ENCODE measurements at places on chromosomes 3 and 15.

GRCh38 chr15:84638103-84638502, 16.0 kb downstream of the WDR73 start:
- DNase-seq = peak; percentile 74

DNA sequence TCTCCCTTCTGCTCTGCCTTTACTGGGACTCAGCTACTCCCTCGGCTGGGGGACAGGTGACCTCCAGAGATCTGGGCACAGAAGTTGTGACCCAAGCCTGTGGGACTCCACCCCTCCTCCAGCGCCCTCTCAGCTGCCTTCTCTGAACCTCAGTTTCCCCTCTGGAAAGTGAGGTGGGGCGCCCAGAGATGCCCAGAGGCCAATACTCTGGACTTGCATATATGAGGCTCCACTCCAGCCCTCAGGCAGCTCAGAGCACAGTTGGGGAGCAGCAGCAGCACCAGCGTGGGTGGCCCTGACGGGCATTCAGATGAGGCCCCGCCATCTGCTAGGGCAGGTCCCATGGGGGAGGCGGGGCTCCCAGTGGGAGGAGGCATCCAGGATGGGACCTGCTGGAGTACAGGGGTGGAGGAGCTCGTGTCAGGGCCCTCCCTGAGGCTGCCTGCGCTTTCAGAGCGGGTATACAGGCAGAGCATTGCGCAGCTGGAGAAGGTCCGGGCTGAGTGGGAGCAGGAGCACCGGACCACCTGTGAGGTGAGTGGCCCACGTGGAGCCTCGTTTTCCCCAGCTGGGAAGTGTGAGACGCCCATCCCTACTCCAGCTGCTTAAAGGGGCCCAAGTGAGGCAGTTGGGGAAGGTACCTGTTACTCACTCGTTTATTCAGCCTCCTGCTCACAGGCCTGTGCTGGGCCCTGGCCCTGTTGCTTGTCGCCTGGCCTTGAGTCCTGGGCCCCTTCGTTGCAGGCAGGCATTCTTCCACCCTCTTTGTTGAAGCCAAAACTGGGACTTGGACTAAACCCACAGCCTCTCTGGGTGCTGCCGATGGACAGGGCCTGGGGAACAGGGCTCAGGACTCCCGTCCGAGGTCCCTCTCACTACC, 35.4 kb downstream of the PSTPIP1 start:
- no peak for DNase-seq

DNA sequence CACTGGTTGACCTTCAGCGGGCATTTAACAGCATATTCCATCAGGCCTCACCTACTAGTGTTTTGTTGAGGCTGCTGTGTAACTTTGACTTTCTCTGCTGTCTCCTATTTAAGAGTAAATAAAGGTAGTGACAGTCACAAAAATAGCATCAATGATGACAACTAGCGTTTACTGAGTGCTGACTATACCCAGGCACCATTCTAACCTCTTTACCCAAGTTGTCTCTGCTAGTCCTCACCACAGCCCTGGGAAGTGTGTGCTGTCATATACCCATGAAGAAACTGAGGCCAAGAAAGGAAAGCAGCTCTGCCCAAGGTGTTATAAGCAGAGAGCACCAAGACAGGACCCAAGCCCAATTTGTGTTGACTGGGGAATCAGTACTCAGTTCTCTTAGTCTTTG, 286.4 kb upstream of the CTDSPL start:
- DNase-seq = no peak

GRCh38 chr3:64184621-64185020, 40.6 kb downstream of the PRICKLE2 start:
- no peak for DNase-seq

DNA sequence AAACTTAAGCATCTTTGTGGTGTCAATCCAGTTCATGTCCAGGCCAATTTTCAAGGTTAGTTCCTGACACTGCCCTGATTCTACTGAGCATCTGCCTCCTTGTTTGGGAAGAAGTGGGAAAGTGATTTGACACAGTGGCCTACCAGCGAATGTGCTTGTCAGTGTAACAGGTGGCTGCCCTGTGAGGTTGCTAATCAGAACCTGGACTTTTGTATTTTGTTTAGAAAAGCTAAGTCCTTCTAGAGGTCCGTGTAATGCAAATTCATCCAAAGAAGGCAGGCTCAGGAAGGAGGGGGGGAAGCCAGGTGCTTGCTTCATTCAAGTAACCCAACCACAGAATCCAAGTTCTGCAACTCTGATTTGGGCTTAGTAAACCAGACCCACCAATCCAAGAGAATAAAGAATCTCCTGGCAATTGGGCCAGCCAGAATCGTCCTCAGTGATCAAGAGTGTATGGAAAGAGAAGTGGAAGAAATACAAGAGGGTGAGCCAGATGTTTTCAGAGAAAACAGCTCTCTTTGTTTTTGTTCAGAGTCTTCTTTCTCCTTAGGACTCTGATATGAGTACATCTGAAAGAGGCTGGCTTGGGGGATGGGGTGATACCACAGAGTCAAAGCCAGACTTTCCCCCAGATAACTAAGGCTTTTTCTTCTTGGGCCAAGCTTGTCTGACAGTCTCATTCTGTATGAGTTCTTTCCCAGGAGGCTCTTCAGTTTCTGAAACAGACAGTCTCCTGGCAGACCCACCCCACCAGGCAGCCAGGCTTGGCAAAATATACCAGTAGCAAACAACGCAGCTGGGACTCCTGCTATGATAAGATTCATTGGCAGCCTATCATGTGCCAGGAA, 508.9 kb upstream of the TBL1XR1 start:
- DNase-seq = no peak

DNA sequence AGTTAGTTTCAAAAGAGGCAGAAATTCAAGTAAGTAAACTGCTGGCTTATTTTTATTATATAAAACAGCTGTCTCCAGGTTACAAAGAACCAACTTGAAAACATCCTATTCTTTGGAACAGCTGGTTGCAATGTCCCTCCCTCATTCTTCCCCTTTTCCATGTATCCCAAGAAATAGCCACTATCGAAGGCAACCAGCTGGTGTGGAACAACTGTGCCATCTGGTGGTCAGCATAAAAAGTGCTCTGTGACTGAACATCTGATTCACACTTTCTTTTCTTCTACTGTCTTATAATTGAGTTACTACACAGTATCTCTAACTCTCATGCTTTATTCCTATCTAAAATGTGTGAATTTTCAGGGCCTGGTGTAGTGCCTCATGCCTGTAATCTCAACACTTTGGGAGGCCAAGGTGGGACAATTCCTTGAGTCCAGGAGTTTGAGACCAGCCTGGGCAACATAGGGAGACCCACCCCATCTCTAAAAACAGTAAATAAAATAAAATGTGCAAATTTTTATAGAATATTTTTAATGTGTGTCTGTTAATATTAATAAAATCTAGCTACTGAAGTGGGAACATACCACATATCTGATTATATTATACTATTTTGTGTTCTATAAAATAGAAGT, 9.6 kb downstream of the OSBPL11 start:
- DNase-seq = peak; percentile 85

- no peak for DNase-seq
These were observed 75.8 kb upstream of the KCNAB1 start for GRCh38 chr3:156044634-156044975.

DNA sequence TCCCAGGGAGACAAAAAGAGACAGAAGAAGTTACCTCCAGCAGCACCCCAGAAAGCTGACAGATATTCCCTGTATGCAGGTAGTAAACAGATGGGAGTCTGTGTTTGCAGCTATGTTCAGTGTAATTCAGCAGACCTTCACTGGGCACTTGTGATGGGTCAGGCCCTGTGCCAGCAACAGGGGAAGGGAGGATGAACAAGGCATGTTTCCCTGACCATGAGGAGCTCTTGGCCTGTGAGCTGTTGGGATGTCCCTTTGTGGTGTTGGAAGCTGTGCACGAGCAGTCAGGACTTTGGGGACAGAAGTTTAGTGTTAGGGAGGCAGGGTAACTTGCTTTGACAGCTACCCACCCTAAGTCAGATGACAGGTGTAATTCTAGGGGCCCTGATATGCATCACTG, 106.0 kb upstream of the TRIM42 start:
- no peak for DNase-seq

DNA sequence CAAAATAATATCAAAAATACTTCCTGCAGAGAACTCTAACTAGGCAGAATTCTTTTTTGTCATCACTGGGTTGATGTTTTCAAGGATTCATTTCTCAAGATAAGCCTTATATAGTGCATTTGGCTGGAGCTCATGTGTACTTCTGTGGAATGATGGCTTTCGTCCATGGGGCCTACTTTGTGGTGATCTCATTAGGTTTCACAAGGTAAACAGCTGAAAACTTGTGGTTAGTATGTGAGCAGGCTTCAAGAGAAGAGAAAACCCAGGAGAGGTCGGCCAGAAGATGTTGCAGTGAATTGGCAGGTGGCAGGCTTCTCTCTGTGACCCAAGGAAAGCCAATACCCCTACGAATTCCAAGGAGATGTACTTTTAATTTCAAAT, 121.4 kb upstream of the PHLDB2 start:
- no peak for DNase-seq

GRCh38 chr3:43340403-43340802, 54.1 kb downstream of the SNRK start:
- DNase-seq = no peak

DNA sequence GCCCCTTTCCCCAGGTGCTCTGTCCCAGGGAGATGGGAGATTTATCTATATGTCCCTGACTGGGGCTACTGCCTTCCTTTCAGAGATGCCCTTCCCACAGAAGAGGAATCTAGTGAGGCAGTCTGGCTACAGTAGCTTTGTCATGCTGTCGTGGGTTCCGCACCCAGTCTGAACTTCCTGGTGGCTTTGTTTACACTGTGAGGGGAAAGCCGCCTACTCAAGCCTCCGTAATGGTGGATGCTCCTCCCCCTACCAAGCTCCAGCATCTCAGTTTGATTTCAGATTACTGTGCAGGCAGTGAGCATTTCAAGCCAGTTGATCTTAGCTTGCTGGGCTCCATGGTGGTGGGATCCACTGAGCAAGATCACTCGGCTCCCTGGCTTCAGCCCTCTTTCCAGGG, 35.4 kb upstream of the SLC7A14 start:
- DNase-seq = no peak

DNA sequence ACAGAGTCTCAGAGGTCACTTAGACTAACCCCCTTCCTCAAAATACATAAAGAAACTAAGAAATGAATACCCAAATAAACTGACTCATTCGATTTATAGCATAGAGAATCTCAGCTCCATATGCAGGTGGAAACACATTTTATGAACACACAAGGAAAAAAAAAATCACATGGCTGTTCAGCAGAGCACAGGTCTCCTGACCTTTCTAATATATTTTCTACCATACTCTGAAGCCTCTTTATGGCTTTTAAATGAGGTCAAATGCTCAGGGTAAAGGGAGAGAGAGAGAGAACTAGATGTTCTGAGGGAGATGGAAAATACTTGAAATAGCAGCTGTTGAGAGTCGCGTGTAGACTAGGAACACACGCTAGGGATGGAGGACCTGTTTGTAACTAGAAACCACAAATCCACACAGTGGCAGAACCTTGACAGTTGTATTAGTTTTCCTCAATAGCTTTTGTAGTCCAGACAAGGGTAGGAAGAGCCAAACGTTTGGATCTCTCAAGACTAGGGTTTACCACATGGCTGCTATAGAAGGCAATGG, 165.3 kb downstream of the FMN1 start:
- no peak for DNase-seq

GRCh38 chr3:129602730-129603560, 3.5 kb downstream of the PLXND1 start:
- DNase-seq = peak; percentile 70

GRCh38 chr3:36521007-36521379, 140.7 kb downstream of the STAC start:
- DNase-seq = no peak

DNA sequence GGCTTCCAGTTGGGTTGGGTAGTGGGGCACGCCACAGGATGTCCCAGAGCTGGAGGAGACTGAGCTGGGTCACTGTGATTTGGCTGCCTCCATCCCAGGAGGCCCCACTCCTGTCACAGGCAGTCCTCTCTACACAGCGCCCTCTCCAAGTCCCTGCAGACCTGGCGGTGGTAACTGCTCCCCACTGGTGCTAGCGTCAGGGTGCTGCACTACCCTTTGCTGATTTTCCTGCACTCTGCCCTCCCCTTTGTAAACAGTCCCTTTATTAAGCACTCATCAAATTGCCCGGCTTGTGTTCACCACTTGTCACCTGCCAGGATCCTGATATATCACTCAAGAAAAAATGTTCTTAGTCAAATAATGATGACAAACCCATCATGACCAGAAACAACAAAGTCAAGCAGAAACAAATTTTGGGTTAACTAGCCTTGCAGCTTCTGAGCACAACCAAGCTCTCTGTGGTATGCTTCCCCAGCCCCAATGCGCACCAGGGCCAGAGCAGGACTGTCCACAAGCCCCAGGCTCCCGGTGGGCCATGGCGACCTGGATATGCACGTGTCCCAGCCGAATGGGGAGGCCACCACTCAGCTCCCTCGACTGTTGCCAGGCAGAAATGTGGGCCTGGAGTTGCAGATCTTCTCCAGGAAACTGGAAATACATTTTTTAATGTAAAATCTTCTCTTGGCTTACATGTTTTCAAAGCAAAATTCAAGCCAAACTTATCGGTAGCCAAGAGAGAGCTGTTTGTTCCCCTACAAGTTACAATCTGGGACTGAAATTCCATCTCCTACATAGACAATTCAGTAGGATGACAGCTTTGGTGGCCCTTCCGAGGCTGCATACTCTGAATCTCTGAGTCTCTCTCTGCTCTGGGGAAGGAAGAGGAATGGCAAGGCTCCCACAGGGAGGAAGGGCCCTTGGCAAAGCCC, 24.5 kb downstream of the MEGF11 start:
- no peak for DNase-seq

DNA sequence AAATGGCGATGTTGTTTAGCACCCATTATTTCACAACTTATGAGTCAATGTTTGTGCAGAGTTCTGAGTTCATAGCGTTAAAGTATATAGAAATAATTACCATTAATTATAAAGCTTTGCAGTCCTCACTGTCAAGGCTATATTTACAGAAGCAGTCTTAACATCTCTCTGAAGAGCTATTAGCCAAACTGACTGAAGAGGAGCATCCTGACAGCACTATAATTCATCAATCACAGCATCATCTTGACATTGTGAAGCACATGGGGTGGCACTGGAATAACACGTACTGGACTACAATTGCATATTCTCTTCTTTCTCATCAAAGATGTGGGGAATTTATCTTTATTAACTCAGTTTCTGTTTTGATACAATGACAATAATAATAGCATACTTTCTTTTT, 260.6 kb upstream of the MME start:
- DNase-seq = no peak

Measured in RKO (cell line).